ENCODE measurements at places on chromosomes 16 and 17.

- DNase-seq, result no peak
These were observed 498 bp downstream of the SMYD4 start for GRCh38 chr17:1829216-1829591.

GRCh38 chr17:72535346-72535745 lies 414.5 kb downstream of the SOX9 start:
- no peak for DNase-seq

DNA sequence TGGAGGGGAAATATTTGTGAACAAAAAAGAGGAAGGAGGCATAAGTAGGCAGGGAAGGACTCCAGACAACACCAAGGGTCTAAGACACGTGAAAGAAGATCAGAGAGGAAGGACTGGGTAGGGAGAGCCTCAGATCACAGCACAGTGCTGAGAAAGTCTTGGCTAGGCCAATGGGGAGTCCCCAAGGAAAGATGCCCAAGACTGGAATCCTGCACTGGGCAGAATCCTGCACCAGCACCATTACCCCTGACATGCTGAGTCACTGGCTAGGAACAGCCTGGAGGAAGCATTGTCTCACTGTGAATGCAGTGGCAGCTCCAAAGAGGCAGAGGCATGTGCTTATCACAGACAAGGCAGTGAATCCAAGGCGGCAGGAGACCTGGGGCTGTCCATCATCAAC lies 19.2 kb downstream of the CLEC19A start:
- DNase-seq, result no peak

GRCh38 chr16:3480901-3481695 lies 14.2 kb downstream of the C16orf90 start:
- no peak for DNase-seq

DNA sequence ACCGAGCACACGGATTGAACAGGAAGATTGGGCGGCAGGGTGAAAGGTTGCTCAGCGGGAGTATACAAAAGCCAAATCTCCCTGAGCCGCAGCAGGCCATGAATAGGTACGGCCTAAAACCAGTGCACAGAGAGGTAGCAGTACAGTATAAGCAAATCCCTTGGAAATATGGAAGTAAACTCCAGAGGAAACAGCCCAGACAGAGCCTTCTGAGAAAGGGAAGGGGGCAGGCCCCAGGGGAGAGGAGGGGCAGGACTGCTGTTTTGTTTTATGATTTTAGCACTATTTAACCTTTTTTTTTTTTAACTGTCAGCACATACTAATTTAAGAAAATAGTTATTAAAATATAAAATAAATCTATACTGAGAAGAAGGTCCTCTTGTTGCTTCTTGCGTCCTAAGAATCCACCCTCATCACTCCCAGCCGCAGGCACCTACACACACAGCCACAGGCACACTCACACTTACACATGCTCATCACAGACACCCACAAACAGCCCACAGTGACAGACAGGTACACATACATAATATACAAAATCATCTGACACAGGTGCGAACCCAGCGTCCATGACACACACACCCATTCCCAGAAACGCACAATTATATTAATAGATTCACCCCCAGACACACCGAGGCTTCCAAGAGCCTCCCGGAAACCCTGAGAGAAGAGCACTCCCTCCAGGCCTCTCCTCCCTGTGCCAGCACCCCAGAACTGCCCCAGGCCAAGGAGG lies 12.8 kb downstream of the PLXDC1 start:
- no peak for DNase-seq

DNA sequence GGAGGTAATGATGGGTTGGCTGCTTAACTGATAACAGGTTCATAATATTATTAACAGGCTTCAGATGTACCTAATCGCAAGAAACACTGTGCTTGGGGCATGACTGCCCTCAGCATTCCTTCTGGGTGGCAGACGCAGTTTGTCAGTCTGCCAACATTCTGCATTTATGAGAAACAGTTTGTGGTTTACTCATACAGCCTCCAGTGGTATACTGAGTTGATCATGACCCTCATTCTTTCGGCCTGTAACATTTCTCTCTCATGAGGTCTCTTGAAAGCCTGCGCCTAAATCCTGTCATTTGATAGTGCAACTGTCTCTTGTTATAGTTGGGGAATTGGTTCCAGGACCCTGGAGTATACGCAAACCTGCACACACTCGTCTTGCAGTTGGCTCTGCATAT lies 4.9 kb upstream of the RUSF1 start:
- DNase-seq, result no peak

DNA sequence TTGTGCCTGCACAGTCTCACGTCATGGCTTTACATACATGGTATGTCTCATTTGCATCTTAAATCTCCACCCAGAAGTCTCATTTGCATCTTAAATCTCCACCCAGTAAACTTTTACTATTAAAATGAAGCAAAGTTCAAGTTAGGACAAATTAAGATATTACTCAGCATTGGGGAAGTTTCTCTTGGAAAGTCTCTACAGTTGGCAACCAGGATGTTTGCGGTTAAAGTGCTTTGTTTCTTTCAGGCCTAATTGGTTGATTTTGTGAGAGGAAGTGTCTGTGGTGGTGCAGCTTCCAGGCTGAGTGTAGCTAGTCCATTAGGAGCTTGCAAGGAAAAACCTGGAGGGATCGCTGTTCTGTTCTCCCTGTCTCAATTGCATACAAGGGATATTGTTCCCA lies 1373.3 kb upstream of the GOT2 start:
- no peak for DNase-seq

DNA sequence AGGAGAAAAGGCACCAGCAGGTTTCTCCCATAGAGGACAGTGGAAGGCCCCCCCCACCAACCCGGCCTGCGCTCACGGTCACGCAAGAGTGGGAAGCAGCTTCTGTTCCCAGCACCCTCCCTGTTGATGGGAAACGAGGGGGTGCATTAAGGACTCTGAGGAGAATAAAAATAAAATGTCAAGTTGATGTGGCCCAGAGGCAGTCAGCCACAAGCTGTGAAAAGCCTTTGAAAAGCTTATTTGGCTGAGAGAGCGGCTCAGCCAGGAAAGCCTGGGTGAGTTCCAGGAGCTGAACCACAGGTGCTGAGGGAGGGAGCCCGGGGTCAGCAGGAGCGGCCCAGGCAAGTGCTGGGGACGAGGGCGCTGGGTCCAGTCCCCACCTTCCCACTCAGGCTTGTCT lies 26.9 kb upstream of the SPATA32 start:
- DNase-seq, result no peak

DNA sequence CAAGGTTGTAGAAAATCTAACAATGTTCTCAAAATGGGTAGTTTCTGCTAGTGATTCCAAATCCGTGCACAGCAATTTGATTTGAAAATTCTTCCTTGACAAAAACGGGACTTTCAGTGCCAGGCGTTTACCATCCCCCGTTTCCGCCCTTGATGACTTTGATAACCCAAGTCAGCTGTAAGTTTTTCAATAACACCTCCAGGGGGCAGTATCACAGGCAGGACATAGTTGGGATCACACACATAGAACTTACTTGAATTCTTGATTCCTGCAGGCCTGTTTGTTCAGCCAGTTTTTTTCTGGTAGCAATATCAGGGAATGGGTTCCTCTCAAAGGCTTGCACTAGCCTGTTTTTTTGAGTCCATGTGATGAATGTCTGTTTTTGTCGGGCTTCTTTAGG lies 5.6 kb downstream of the DUXB start:
- DNase-seq, result no peak

DNA sequence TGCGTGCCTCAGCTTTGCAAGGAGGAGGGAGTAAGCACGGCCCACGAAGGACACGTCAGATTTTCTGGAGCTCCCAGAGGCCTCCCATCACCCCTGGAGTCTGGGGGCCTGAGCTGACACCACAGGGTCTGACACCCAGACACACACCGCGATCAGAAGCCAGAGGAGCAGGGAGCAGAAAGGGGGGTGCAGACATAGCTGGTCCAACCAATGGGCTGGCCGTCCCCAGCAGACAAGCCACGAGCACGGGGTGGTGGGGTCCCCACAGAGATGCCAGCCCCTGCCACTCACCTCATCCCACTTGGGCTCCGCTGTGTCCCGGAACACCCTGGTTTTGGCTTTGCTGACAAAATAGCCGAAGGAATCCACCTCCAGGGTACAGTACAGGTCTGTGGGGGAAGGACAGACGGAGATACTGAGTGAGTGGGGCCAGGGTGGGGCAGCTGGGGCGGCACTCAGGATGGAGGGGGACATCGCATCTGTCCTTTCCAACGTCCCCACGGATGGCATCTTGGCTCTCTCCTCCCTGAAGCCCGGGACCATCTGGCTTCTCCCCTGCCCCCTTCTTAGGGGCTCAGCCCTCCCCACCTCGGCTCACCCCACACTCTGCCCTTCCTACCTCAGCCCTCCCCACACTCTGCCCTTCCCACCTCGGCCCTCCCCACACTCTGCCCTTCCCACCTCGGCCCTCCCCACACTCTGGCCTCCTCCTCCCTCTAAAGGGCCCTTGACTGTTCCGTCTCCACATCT lies 53.5 kb downstream of the TIMM22 start:
- no peak for DNase-seq

GRCh38 chr16:87201052-87201451 lies 116.1 kb downstream of the C16orf95 start:
- DNase-seq, result no peak

- no peak for DNase-seq
These were observed 83.1 kb upstream of the IRX6 start for GRCh38 chr16:55240888-55241287.

GRCh38 chr17:80667462-80668277 lies 123.0 kb downstream of the RPTOR start:
- no peak for DNase-seq

GRCh38 chr17:15238057-15238456 lies 27.1 kb downstream of the PMP22 start:
- no peak for DNase-seq

DNA sequence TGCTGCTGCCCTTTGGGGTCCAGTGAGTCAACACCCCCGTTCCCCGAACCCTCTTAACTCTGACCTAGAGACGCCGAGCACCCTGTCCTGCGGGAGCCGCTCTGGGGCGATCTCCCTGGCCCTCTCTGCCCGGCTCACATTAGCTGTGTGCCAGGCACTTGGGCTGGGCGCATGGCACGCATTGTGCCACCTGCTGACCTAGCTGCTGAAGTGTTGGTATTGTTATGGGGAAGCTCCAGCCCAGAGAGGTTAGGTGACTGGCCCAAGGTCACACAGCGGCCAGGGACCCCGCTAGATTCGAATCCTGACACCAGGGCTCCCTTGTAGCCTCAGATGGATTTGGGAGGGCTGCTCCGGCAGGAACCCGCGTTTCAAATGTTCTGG lies 1.1 kb downstream of the HSD17B1 start:
- DNase-seq, result no peak

- no peak for DNase-seq
These were observed 4.3 kb downstream of the ENDOV start for GRCh38 chr17:80419255-80419654.

GRCh38 chr17:44786551-44787081 lies 27.8 kb downstream of the ADAM11 start:
- DNase-seq, result no peak

GRCh38 chr17:57211543-57211942 lies 44.8 kb upstream of the MSI2 start:
- no peak for DNase-seq

GRCh38 chr16:77790009-77790372 lies 1.6 kb downstream of the VAT1L start:
- no peak for DNase-seq

GRCh38 chr17:13736916-13737315 lies 135.2 kb upstream of the HS3ST3A1 start:
- DNase-seq, result no peak

DNA sequence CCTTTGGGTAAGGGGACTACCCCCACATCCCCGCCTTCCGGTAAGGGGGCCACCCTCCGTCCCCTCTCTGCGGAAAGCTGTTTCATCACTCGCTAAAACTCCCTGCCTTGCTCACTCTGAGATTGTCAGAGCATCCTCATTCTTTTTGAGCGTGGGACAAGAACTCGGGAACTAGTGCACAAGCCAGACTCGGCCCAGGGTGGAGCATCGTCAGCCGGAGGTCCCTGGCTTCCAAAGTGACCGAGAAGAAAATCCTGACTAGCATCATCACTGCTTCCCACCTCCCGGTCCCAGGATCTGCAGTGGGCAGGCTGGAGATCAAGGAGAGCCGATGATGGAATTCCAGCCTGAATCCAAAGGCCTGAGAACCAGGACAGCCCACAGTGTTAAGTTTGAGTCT lies 380.3 kb downstream of the SEC14L1 start:
- no peak for DNase-seq

GRCh38 chr16:53121043-53121620 lies 66.3 kb downstream of the CHD9 start:
- no peak for DNase-seq

DNA sequence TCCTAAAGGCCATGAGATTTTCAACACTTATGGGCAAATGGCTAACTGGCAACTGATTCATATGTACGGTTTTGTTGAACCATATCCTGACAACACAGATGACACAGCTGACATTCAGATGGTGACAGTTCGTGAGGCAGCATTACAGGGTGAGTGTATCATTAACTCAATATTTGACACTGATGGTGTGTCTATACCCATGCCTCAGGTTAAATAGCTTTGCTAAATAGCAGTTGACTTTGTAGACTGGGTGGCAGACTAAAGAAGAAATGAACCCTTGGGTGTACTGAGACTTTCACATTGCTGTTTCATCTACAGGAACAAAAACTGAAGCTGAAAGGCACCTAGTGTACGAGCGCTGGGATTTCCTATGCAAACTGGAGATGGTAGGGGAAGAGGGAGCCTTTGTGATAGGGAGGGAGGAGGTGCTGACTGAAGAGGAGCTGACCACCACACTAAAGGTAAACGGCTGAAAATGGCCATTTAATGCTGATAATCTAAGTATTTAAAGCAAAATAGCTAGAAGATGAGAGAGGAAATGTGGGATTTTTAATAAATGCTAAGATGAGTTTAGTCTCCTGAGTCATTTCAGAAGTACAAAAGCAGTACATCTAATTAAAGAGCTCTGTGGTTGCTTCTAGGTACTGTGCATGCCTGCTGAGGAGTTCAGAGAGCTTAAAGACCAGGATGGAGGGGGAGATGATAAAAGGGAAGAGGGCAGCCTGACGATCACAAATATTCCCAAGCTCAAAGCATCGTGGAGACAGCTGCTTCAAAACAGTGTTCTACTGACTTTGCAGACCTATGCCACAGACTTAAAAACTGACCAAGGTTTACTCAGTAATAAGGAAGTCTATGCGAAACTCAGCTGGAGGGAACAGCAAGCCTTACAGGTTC lies 3.0 kb downstream of the SETD6 start:
- no peak for DNase-seq

DNA sequence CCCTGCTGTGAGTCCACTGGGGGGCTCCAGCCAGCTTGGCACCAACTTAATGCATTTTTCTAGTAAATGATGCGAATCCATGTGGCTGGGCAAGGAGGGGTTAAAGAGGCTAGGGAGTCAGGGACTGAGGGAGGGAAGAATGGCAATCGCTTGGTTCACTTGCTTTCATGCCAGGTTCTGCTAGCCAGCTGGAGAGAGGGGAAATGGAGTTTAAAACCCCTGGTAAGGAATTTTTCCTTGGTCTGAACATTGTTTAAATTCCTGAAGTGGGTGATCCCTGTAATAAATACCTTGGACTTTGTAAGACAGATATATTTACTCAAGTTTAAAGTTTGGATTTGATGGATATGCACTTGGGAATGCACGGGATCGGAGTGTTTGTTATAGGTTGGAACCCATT lies 22.8 kb downstream of the ANKFN1 start:
- no peak for DNase-seq

Measured in stimulated activated CD8-positive, alpha-beta memory T cell treated with anti-CD3 and anti-CD28 coated beads, Interleukin-2, amount 100 ng/mL, for 48 hours (primary cell).